Fibroblast of skin of right quadriceps (primary cell): ENCODE measurements at places on chromosomes 16 and 17.

DNA sequence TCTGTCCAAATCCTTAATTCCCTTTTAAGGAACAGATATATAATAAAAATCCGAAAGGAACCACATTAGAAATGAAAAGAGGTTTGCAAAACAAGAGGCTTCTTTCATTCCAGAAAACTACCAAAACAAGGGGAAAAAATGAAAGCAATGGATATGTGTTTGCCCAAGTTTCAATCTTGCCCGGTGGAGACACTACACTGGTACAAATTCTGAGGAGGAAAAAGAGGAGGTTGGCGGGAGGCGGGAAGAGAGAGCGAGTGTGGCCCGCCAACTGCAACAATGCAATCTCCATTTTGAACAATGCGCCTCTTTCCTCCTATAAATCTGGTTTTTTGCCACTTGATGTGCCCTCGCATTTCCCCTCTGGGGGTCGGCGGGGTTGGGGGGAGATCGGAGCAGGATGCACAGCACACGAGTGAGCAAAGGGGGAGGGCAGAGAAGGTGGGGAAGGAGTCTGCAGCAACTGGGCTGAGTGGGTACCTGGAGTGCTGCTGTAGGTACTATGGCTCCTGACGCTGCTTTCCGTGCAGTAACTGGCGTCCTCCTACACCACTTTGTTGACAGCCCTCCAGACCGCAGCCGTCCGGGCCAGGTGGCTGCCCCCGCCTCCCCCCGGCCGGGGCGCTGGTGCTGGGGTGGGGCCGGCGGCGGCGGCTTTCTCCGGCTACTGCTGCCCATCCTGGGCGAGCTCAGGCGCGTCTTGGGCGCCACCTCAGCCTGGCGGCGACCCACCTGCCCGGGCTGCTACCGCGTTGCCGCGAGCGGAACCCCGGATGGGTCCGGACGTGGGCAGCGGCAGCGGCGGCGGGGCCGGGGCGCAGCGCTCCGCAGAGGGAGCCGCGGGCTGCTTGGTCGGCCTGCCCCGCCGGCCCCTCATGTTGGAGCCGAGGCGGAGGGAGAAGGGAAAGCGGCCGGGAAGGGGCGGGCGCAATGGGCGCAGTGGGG is 93.8 kb upstream of the PLEKHM1 start:
- peak; percentile 52 for DNase-seq

GRCh38 chr17:75942473-75942872 is 1.6 kb upstream of the FBF1 start:
- no peak for DNase-seq

DNA sequence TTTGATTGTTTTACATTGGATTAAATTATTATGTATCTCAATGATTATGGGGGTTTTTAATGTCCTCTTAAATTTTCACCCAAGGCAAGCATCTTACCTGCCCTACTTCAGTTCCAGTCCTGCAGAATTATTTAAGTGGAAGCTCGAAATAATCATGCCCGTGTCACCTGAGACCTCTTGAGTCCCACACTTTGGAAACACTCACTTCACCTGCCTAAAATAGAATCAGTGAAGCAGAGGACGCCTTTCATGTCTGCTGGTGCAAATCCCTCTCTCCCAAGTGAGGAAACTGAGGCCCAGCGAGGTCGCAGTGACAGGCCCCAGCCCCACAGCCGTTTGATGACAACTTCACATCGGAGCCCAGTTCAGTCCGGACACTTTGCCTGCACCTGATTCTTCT is 284.6 kb downstream of the C16orf95 start:
- DNase-seq = no peak

DNA sequence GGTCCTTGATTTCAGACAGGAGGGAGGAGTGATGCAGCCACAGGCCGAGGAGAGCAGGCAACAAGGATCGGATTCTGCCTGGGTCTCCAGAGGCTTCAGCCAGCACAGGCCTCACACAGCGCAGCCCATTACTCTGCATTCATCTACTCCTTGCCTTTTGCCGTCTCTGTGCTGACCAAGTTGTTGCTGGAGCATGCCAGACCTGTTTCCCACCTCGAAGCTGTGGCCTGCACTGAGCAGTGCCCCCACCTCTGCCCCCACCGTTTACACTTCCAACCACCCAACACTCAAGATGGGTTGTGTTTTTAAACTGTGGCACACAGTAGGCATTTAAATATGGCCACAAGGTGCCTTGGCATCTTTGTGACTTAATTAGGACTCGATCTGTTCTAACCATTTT is 1.3 kb downstream of the PRM2 start:
- no peak for DNase-seq
